ENCODE measurements at places on chromosomes 13 and 19.

- no peak for DNase-seq
Measured at GRCh38 chr19:6577476-6578125, 13.3 kb downstream of the CD70 start.

DNA sequence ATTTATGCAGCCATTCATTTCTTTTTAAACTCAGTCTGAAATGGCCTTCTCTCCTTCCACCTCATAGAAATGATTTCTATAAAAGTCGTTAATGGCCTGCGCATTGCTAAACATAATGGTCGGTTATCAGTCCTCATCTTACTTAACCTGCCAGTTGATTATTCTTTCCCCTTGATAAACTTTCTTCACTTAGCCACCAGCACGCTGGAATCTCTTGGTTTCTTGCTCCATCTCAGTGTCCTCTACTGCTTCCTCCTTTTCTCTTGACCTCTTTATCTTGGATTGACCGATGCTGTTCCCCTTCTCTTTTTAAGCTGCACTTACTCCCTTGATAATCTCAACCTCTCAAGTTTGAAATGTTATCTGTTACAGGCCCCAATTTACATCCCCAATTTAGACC lies 12.2 kb upstream of the CLC start:
- no peak for DNase-seq

GRCh38 chr13:19185865-19186645 lies 4.4 kb upstream of the TUBA3C start:
- no peak for DNase-seq

DNA sequence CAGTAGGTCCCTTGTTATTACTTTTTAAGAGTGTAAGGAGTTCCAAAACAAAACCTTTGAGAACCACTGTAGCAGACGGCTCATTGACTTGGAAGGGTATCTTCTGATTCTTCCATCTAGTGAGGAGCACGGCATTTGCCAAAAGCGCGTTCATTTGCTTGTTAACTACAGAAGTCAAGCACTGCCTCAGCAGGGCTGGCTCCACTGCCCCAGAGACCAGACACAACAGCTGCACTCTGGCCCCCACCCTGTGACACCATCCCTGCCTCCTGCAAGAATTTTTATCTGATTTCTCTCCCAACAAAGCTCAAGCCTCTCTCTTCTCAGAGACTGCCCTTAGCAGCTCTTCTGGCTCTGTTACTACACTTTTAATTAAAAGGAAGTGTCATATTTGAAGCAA lies 20.7 kb upstream of the XPO4 start:
- no peak for DNase-seq

- no peak for DNase-seq
Measured at GRCh38 chr19:42325896-42326771, 699 bp downstream of the MEGF8 start.

GRCh38 chr19:13146763-13147563 lies 3.2 kb downstream of the STX10 start:
- no peak for DNase-seq

GRCh38 chr13:57611969-57612368 lies 19.6 kb upstream of the PCDH17 start:
- no peak for DNase-seq

DNA sequence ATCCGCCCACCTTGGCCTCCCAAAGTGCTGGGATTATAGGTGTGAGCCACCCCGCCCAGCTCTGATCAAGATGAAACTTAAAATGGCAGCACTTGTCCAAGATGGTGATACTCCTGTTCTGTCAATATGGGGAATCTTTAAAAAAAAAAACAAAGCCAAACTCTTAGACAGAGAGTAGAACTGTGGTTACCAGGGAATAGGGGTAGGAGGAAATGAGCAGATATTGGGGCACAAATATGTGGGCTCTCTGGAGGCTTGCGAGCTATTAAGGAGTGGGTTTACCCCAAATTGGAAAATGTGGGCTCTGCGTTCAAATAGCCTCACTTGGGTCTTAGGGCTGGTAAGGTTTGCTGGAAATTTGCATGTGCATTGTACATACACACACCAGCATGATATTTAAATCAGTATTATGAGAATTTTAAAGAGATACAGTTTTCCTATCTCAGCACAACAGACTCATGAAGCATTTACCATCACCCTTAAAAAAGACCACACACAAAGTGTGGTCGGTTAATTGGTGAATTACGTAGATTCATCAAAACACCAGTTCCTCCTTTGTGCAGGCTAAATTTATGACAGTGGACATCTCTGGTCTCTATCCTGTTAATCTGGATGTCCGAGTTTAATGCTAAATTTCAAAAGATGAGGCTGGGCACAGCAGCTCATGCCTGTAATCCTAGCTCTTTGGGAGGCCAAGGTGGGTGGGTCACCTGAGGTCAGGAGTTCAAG lies 11.3 kb downstream of the CD70 start:
- no peak for DNase-seq

DNA sequence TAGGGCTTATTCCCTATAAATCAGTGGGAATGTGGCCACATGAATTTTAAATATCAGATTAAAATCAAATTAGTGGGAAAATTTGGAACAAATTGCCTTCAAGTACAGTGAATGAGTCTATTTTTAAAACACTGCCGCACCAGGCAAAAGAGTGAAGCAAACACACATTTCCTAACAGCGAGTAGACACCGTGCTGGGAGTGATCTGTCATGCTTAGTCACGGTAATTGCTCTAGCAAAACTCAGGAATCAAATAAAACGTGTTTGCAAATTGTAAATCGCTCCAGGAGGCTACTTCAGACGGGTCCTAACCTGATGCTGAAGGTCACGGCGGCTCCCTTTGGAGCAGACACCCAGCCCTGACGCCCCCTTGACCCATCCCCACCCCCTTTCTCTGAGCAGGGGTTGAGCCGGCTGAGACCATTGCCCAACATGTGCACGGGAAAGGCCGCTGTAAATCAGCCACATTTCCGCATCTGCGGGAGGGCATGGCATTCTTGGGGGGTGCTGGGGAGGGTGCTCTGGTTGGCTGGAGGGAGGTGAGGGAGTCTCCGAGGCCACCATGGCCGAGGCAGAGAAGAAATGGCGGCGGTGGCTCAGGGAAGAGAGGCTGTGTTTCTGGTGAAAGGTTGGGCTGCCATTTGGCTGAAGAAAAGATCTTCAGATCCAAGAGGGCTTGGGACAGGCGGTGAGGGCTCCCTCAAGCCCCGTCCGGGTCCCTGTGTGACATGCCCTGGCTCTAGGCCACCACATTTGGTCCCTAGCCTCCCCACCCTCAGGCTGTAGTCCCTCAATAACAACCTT lies 8.9 kb downstream of the CEBPA start:
- DNase-seq: no peak

GRCh38 chr19:58570770-58571574 lies 2.2 kb downstream of the MZF1 start:
- DNase-seq: no peak

- no peak for DNase-seq
Measured at GRCh38 chr13:50388481-50388880, 373.2 kb downstream of the KCNRG start.

- DNase-seq: no peak
Measured at GRCh38 chr13:82147526-82147925, 1734.7 kb downstream of the SLITRK1 start.

GRCh38 chr13:59230484-59231264 lies 933.1 kb downstream of the DIAPH3 start:
- no peak for DNase-seq

DNA sequence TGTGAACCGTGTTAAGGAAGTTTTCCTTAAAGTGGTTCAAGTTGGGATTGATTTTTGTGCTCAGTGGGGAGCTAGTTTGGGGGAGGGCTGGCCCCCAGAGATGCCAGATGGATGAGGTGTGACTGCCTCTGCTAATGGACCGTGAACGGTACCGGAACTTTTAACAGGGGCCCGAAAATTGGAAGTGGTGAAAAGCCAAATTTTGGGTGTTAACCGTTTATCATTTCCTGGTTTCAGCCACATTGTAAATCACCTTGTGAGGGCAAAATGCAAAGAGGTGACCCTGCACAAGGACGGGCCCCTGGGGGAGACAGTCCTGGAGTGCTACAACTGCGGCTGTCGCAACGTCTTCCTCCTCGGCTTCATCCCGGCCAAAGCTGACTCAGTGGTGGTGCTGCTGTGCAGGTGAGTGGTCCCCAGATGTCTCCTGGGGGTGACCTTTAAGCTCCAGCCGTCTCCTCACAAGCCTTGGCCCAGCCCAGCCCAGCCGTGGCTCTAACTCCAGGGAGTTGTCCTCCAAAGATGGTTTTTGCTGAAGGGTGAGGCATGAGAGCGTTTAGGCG lies 18.2 kb downstream of the UPF1 start:
- DNase-seq: no peak

- no peak for DNase-seq
Measured at GRCh38 chr19:8367327-8368001, 3.5 kb downstream of the ANGPTL4 start.

- no peak for DNase-seq
Measured at GRCh38 chr13:89610881-89611280, 1736.6 kb upstream of the MIR17HG start.

GRCh38 chr13:27919659-27919933 lies 204 bp upstream of the PDX1 start:
- no peak for DNase-seq

DNA sequence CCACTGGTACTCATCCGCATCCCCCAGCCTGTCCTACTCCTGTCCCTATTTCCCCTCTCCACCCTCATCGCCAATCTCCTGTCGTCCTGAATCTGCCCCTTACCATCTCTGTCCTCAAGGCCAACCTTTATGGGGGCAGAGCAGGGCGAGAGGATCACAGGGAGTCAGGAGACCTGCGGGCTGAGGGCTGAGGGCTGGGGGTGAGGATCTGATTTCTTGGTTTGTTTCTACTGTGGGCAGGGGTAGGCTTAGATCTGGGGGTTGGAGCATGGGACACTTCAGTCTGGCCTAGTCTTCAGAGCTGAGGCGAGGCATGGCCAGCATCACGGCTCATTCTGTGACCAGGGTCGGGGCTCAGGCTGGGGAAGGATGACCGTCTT lies 16.5 kb upstream of the ERCC1 start:
- DNase-seq: no peak

- DNase-seq: no peak
Measured at GRCh38 chr13:91891141-91891540, 492.7 kb downstream of the GPC5 start.
